Astrocyte (in vitro differentiated cells and primary cell): ENCODE measurements at places on chromosomes 11 and 22.
A peak's percentile ranks its signal among the peaks of the same experiment; 100 is the strongest.

GRCh38 chr11:129849447-129850130 lies 33.9 kb downstream of the TMEM45B start:
- DNase-seq, result no peak

GRCh38 chr11:70695086-70695960 lies 297.0 kb downstream of the CTTN start:
- DNase-seq, result no peak

DNA sequence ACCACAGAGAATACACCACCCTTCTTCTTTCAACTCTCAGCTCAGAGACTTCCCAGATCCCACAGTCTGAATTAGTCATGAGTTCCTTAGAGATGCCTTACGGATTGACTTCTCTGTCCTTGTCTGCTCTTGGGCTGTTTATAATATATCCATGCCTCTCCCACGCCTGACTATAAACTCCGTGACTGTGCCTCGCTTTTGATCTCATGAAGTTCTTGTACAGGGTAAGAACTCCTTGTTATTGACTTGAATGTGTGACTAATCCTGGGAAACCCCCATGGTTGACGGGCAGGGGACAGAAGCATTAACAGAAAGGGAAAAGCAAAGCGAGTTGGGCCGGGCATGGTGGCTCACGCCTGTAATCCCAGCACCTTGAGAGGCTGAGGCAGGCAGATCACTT lies 62.4 kb upstream of the POU2AF1 start:
- DNase-seq, result peak; percentile 83

- no peak for DNase-seq
Observed at GRCh38 chr11:123559523-123559955, 94.9 kb downstream of the SCN3B start.

GRCh38 chr11:74322667-74323066 lies 11.2 kb upstream of the P4HA3 start:
- peak; percentile 39 for DNase-seq

DNA sequence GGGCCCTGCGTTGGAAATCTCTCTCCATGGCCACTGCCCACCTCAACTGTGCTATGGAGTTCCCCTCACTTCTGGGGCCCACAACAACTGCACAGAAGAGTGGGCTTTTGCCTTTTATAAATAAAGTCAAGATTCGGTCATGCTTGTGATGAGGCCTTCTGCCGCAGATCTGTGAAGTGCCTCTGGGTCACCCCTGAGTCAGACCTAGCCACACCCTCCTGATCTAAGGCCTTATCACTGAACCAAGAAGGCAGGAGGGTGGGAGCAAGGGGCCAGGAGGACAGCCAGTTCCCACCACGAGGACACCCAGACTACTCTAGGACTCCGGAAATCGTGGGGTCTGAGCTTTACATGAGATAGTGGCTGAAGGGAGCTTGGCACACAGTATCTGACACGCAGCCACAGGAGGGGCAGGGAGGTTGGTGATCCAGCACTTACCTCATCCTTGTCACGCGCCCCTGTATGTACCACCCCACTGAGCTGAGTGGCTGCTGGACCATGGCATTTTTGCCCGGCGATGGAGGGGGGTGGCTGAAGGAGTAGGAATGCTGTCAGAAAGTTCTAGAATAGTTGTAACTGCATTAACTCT lies 115.7 kb downstream of the ABTB2 start:
- peak; percentile 55 for DNase-seq

- no peak for DNase-seq
Observed at GRCh38 chr22:32142600-32142999, 16.5 kb downstream of the C22orf42 start.

DNA sequence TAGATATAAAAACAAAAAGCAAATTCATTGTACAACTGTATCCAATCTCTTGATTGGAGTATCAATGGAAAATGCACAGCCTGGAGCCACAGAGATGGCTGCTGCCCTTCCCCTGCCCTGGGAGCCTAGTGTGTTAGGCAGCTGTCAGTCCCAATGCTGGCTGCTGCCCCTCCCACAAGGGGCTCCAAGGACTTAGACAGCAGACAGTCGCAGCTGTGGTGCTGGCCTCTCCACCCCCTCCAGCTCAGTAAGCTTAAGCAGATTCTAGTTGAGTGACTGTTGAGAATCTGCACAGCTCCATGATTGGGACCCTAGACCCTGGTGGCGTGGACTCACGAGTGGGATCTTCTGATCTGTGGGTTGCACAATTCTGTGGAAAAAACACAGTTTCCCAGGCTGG lies 1511.2 kb downstream of the FAM181B start:
- no peak for DNase-seq

GRCh38 chr22:49408102-49408836 lies 419.4 kb downstream of the BRD1 start:
- DNase-seq, result no peak

DNA sequence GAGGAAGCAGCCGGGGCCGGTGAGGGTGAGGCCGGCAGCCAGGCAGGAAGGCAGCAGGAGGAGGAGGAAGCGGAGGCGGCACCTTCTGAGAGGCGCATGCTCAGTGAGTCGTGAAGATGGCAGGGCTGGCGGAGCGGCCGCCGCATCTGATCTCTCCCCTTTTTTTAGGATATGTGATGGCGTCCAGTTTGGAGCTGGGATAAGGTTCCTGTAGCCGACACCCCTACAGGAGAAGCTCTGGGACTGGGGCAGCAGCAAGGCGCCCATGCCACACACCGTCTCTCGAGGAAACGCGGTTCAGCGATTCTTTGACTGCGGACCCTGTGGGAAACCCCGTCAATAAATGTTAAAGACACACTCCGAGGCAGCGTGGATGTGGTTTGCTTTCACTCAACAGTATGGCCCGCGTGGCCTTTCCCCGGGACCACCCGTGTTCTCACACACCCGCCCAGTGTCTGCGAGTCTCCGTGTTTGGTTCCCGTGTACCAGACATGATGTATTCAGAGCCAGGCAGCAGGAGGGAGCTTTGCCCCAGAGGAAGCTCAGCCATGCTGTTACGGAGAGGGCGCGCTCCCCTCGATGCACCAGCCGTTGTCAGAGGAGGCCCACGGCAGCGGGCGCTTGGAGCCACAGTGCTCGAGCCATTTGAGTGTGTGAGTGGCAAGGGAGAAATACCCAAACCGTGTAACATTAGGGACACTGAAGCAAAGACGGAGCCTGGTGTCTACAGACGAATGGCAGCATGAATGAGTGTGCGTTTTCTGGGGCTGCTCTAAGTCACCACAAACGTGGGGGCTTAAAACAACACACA lies 27.7 kb upstream of the PARVB start:
- no peak for DNase-seq

- DNase-seq, result peak; percentile 39
Observed at GRCh38 chr22:38505541-38506117, 482 bp downstream of the DDX17 start.

DNA sequence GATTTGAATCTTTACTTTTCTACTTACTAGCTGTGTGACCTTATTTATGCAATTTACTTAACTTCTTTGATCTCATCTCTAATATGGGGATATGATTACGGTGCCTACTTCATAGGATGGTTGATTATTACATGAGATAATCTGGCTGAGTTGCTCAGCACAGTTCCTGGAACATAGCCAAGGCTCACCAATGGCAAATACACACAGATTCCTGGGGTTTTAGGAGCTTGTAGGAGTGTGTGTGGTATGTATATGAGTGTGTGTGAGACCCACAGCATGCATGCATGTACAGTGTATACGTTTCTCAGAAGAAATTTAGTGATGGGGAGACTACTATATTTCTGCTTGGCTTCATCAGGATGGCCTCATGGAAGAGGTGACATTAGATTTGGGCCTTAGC lies 256.9 kb downstream of the KIRREL3 start:
- no peak for DNase-seq

GRCh38 chr22:35397095-35397904 lies 2.6 kb upstream of the MCM5 start:
- DNase-seq, result no peak

- DNase-seq, result peak; percentile 60
Observed at GRCh38 chr11:72844356-72844755, 30.1 kb downstream of the ATG16L2 start.

DNA sequence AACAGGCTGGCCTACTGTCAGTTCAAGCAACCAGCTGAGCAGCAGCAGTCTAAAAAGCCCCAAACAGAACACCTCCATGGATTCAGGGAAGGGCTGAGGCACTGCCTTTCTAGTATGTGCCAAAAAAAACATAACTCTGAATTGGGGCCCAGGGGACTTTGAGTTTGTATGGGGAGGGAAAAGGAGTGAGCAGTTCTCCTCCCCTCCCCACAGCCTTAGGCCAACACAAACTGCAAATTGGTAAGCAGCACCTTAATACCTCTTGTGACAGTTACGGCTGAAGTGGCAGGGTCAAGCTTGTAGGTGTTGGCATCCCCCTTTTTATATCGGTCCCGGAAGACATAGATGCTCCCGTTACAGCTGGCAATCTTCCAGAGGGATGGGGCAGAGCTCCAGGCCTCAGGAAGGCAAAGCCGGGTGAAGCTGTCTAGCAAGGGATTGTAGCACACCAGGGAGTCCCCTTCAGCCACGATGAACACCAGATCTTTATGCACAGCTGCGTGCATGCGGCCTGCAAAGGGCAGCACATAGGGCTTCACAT lies 6.0 kb downstream of the KBTBD4 start:
- DNase-seq, result no peak

GRCh38 chr11:12565406-12565805 lies 108.8 kb upstream of the TEAD1 start:
- no peak for DNase-seq

- DNase-seq, result no peak
Observed at GRCh38 chr11:70574725-70575347, 176.5 kb downstream of the CTTN start.

DNA sequence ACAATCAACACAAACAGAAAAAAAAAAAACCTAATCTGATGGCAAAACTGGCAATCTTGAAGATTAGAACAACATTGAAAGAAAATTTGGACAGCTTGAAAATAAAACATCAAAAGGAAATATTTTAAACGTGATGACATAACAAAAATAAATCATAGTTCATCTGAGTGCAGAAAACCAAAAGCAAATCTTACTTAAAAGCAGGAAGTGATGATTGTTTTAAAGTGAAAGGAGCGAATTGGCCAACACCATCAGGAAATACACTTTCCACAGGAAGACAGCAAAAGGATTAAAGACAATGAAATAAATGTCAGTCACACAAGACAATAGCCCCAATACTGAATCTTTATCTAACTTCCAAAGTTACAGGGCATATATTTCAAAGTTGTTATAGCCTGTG lies 696.5 kb upstream of the CHORDC1 start:
- DNase-seq, result no peak

DNA sequence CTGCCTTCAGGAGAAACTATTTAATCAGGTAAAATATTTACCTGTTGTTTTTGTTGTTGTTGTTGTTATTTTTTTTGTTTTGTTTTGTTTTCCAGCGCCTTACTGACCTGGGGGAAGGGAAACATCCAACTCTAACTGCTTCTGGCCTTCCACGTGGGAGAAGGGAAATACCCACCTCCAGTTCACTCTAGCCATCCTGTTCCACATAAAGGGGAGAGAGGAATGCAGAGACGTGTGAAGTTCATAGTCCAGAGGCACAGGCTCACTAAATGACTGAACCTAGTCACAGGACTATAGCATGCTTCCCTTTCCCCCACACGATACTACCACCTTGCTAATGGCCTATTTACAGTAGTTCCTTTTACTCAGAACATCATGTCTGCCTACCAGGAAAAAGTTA lies 72.4 kb upstream of the VSTM5 start:
- no peak for DNase-seq

DNA sequence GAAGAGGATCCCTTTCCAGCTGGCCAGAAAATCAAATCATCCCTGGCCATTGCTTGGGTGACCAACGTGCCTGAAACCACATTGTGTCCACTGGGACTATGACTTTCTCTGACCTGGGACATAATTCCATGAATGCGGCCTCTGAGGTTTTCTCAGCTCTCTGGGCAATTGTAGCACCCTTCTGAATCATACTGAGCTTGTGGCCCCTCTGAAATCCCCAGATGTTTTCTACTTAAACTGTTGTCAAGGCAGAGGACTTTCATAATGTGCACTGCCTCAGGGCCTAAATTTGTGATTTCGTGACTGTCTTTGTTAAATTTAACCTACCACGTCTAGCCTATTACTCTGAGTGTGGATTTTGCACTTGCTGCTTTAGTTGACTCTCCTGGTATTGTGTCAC lies 321.1 kb upstream of the PLET1 start:
- DNase-seq, result no peak

GRCh38 chr11:96130061-96130620 lies 206.2 kb upstream of the MTMR2 start:
- DNase-seq, result no peak

- DNase-seq, result no peak
Observed at GRCh38 chr22:38944653-38945052, 12.8 kb upstream of the APOBEC3A start.

- DNase-seq, result no peak
Observed at GRCh38 chr11:445765-446588, 4.1 kb upstream of the PTDSS2 start.

DNA sequence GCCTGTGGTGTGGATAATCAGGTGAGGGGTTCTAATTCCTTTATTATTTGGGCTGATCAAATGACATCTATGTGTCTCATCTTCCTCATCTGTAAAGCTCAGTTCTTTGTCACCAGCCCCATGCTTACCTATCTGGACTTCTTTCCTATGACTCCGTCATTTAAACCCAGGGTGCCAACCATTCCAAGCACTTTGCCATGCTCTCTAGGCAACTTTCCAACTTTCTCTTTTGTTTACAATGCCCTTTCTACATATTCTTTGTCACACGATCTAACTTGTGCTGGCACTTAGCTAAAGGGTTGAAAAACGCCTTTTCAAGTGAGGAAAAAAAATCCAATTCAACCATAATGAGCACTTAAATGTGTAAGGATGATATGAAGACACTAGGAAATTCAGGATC lies 27.9 kb downstream of the EXPH5 start:
- DNase-seq, result no peak

- no peak for DNase-seq
Observed at GRCh38 chr11:44789496-44789895, 62.7 kb downstream of the TSPAN18 start.

GRCh38 chr22:38946771-38947170 lies 10.6 kb upstream of the APOBEC3A start:
- no peak for DNase-seq

DNA sequence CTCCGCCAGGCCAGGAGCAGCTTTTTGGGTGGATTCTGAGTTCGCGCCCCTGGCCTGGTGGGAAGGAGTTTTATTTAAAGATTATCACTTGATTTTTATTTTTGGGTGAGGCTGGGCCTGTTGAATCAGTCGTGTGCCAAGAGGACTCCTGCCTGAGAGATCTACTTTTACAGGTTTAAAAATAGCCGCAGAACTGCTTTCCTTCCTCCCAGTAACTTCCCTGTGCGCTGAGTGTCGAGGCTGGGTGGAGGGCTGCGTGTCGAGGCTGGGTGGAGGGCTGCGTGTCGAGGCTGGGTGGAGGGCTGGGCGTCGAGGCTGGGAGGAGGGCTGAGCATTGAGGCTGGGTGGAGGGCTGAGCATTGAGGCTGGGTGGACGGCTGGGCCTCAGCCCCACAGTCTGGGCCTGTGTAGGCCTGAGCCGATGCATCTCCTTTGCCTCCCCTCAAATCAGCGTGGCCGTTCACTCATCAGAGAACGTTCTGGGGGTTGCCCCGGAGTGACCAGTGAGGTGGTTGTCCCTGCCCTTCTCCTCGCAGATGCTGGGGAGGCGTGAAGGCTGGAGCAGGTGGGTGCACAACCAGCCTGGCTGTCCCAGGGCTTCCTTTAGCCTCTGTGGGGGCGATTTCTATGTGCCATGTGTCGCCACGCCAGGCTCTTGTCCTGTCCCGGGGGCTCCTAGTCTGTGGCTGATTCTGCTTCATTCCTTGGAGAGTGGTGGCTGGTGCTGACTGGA lies 30.1 kb downstream of the GRAMD4 start:
- DNase-seq, result no peak
